ENCODE measurements at places on chromosomes 7 and 10.

DNA sequence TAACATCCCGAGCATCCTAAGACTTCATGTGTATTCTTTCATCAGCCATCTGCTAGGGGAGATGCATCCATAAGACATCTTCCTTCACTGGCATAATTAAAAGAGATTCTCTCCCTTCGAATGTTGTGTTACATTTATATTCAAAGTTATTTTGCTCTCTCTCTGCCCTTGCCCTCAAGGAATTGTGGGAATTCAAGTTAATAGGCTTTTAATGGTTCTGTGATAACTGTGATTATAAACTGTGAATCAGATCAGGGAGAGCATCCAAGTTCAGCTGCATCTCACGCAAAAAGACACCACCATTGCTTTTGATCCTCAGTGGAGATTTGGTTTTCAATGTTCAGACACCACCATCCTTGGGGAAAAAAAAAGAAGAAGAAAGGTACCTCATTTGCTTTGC lies 9.2 kb upstream of the TEX36 start:
- DNase-seq, result no peak

DNA sequence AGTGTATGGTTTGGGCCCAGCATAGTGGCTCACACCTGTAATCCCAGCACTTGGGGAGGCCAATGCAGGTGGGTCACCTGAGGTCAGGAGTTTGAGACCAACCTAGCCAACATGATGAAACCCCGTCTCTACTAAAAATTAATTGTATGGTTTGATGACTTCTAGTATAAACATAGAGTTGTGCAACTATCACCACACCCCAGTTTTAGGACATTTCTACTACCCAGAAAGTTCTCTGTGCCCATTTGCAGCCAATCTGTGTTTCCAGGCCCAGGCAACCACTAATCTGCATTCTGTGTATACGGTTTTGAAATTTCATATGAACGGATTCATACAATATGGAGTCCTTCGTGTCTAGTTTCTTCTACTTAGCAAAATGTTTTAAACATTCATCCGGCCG lies 20.0 kb downstream of the CLIP2 start:
- no peak for DNase-seq

DNA sequence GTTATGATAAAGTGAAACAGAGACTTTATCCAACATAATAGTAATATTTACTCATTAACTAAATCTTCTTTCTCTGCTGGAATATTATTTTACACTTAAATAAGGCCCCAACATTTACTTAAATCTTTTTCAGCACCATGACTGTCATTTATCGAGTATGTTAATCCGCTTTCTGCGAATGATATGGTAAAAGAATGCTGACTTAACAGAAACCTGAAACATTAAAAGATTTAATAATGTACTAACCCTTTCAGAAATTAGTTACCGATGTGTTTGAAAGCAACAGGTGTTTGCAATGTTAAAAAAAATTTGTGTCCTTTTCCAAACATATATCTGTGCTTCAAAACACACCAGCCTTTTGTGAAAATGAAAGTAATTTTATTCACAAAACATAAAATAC lies 190.5 kb downstream of the SKAP2 start:
- no peak for DNase-seq

GRCh38 chr10:93841961-93842360 lies 51.8 kb upstream of the SLC35G1 start:
- no peak for DNase-seq

GRCh38 chr10:110859206-110859972 lies 12.3 kb upstream of the PDCD4 start:
- no peak for DNase-seq

DNA sequence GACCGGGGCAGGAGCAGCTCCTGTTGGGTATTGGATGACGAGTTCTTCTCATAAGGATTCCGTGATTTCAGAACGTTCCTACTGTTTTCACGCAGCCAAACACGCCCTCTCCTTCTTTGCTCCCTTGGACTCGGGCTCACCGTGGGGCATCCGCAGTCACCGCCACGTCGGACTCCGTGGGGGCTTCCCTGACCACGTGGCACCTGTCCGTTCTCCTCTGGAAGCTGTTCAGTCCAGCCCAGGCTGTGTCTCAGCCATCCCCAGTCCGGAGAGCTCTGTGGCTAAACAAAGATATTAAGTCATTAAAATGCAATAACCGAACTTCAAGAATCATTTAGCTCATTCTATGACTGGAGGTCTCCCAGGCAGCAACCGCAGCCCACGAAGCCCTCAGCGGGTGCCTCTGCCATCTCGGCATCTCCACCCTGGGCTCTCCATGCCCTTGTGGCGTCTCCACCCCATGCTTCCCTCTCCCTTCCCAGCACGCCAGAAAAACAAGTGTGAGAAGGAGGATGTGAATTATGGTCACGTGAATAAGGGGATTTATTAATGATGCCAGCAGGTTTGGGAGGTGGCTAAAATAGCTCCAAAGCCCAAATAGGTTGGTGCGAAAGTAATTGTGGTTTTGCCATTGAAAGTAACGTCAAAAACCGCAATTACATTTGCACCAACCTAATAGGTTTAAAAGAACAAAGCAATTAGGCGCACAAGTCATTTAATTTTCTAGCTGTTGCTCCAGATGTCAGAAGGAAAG lies 224.6 kb upstream of the PPP2R2D start:
- no peak for DNase-seq

DNA sequence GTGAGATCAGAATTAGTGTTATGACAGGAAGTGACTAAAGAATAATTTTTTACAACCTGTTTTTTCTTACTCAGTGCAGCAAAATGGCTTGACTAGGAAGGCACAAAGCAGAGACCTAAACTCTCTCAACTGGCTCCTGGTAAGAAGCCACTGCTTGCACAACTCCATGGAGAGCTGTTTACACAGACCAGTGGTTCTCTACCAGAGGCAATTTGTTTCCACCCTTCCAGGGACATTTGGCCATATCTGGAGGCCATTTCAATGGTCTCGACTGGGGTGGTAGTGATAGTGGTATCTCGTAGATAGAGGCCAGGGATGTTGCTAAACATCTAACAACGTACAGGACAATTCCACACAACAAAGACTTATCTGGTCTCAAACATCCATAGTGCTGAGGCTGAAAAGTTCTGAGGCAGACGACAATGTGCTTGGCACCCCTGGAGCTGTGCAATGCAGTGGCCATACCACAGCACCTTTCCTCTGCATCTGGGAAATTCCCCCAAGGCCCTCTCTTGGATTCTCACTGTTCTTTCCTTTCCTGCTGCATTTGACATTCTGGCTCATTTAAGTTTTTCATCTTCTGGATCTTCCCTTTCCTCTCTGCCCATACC lies 105.4 kb upstream of the LAMB4 start:
- no peak for DNase-seq

- DNase-seq, result no peak
Measured at GRCh38 chr7:6256677-6257535, 15.5 kb downstream of the CYTH3 start.

GRCh38 chr10:60644436-60645130 lies 133.7 kb upstream of the CDK1 start:
- DNase-seq, result no peak

DNA sequence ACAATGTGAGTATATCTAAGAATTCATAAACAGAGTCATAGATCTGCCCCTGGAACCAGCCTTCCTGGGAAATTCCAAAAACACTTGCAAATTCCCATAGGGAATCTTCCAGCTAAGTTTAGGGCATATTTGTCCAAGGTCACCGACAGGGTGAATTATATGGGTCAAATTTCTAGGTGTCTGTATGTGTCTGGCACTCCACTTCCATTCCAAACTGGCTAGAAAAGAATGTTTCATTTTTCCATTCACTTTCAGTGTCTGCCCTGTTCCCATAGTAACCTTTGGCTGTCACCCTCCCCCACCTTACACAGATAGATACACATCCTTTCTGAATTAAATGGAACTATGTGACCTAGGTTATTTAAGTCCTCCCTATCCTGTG lies 230.9 kb downstream of the CREB5 start:
- DNase-seq, result peak; percentile 48

- DNase-seq, result no peak
Measured at GRCh38 chr7:12929476-12930140, 242.2 kb downstream of the ARL4A start.

DNA sequence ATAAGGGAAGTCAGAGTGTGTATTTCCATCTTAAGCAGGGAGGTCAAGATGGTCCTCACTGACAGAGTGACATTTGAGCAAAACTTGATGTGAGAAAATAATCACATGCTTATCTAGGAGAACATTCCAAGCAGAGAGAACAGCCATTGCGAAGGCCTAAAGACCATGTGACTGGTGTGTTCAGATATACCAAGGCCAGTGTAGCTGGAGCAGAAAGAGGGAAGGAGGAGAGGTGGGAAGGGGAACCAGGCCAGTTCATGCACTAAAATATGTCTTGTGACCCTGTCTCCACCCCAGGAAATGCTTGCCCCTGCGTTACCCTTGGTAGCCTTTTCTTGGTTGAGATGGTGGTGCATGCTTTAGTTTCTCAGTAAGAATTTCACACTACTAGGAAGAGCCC lies 77.4 kb downstream of the CACNB2 start:
- DNase-seq, result no peak

DNA sequence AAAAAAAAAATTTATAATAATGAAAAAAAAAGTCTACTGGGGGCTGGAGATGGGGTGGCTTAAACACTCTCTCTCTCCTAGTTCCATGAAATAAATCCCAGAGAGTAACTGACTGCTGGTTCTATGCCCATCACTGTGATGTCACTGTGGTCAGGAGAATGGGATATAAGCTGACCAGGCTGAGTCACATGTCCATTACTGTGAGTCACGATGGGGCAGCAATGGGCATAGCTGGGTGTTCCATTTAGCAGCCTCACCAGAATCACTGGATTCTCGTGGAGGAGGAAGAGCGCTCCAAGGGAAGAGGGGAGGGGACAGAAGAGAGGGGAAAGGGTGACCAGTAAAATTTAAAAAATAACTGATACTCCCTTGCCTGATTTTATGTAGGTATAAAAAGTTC lies 37.1 kb downstream of the MASTL start:
- DNase-seq, result no peak

GRCh38 chr7:2243458-2243857 lies 1.4 kb downstream of the NUDT1 start:
- DNase-seq, result no peak

DNA sequence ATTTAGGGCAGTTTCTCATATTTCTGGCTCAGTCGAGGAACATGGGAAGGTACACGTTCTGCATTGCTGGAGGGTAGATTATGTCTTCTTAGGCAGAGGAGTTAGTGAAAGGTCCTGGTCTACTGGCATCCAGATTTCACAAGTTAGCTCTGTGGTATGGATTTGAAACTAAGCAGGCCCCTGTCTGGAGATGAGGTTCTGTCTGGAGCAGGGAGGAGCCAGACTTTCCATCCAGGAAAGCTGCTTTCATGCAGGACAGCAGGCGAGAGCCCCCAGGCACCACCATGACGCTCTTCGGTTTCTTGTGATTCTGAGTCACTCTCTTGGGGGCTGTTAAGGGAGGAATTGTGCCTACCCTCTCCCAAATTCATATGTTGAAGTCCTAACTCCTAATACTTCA lies 184.3 kb downstream of the KIAA1217 start:
- no peak for DNase-seq

DNA sequence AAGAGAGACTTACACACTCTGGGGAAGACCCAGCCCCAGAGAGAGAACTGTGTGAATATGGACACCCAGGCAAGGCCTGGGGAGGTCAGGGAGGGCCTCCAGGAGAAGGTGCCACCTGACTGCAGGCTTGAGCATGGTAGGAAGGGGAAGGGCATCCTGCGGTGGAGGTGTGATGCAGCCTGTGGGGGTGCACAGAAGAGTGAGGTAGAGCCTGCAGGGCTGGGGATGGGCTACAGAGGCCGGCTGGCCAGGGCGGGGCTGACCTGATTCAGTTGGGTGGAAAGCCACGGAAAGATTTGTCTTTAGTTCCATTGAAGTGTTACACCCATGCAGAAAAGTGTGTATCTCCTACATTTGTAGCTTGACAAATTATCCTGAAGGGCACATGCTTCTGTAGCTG lies 47.6 kb downstream of the ZMIZ1 start:
- DNase-seq, result no peak

DNA sequence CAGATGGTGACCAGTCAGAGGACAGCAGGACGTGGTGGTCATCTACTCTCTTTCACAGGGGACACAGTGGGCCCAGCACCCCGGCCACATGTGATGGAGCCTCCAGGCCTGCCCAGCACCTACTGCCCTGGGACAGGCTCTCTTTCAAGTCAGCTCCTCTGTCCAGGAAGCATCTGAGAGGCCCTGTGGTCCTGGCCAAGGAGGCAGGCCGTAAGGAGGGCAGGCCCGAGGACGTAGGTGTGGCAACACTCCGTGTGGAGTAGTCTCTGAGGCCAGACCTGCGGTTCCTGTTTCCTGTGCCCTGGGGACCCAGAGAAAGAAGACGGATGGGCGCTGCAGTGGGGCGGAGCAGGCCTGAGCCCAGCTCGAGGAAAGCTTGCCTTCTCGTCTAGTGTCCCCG lies 179.2 kb downstream of the EBF3 start:
- DNase-seq, result no peak

GRCh38 chr10:121356183-121356582 lies 242.1 kb downstream of the FGFR2 start:
- DNase-seq, result no peak

DNA sequence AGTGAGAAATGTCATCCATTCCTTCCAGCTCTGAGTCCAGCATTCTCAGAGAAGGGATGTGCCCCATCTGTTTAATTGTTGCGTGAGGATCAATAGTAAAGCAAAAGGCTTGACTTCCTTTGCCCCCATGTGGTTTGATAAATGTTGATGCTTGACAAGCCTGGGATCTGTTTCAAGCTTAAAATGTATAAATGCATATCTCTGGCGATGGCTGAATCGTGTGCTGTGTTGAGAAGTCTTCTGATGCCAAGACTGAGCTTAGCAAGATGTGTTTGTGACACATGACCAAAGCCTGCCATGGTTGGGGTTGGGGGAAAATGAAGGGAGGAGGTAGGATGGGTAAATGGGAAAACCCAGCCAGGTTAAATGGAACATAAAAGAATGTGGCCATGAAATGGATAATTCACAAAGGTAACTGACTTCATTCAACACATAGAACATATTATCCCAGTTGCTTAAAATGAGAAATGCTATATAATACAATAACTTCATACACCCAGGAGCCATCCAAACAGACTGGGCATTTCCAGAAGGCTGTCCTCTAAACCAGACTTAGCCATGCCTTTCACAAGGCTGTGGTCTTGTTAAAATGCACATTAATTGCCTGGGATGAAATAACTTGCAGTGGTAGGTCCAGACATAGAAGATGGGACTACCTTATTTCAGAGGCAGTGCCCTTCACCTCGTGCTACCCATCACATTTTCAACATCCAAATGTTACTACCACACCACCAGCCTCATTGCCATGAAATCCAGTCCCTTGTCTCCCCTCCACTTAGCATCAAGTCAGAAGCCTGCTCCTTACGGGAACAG lies 147.3 kb upstream of the PDE1C start:
- DNase-seq, result no peak

GRCh38 chr7:2417981-2418481 lies 14.6 kb downstream of the CHST12 start:
- no peak for DNase-seq

DNA sequence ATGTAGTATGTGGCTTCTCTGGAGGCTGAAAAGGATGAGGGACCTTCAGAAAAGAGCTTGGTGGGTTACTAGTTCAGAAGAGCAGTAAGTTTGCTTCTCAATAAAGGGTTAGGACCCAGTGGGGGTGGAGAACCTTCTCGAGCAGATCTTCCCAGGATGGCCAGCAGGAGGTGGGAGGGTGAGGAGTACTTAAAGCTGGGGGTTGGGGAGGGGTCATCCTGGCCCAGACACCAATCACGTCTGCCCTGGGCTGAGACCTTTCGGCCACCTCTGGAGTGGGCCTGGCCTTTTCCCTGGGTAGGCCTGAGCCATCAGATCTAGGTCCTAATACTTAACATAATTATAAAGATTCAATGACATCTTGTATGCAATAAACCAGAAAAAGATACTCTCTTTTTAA lies 149.0 kb upstream of the TCF7L2 start:
- no peak for DNase-seq

GRCh38 chr7:91582799-91583477 lies 297.6 kb downstream of the MTERF1 start:
- DNase-seq, result no peak

Measured in eye (tissue), 1 donor.